ENCODE measurements at places on chromosomes 6 and 20.

GRCh38 chr20:22465622-22466446, 118.5 kb downstream of the FOXA2 start:
- no peak for DNase-seq

DNA sequence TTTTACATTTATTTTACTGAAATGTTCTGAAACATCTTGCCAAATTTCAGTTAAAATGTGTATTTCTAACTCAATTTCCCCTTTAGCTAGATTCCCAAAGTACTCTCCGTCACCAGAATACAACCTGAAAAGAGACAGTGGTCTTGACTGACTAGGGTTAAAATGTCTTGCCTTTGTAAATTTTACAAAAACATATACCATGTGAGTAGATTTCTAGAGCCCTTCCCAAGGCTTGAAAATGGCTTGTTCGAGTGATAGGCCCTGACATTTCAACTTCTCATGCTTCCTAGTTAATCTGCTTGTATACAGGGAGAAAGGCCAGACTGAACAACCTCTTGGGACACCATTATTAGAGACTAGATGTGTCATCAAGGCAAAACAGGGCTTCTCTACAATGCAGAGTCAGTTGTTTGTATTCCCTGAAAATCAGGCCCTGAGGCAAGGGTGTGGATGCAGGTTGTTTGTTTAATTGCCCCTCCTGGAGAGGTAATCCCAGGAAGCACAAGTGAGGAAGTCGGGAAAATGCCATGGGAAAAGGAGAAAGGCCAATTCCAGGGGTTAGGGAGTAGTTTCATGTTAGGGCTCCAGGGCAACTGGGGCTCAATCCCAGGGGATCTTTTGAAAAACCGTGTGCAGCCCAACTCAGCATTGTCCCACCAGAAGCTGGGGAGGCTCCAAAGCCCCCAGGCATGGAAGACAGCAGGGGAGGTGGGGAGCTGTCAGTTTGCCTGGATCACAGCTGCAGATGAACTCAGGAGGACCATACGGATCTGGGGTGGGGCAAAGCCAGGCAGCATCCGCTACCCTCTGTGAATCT, 11.6 kb upstream of the TFB1M start:
- no peak for DNase-seq

GRCh38 chr6:16238963-16239797, 793 bp downstream of the GMPR start:
- peak; percentile 91 for DNase-seq

DNA sequence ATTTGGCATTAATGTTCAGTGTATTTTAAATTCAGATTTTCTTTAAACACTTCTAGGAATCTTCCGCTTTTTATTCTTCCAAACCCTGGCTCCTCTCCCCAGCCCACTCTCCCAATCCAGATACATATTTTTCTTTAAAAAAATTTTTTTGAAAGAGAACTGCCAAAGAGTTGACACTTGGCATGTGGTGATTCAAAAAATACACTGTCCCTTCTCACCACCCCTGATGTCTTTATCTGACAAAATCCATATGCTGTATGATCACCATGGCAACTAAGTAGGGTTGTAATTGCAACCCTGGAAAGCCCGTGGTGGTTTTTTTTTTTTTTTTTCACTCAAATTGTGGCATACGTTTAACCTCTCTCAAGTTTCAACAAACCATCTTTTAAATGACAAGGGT, 355.8 kb upstream of the SASH1 start:
- DNase-seq = no peak

- no peak for DNase-seq
These were observed 128.5 kb downstream of the HFE start for GRCh38 chr6:26215585-26216358.

DNA sequence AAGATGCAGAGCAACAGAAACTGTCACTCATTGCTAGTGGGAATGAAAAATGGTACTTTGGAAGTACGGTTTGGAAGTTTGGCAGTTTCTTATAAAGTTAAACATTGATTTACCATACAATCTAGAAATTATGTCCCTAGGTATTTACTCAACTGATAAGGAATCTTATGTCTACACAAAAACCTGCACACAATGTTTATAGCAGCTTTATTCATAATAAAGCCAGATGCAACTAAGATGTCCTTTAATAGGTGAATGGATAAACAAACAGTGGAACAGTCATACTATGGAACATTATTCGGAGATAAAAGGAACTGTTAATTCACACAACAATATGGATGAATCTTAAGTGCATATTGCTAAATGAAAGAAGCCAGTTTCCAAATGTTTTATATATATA, 96.2 kb upstream of the SIRPA start:
- DNase-seq = no peak

GRCh38 chr6:10522929-10523573, 1.9 kb downstream of the GCNT2 start:
- no peak for DNase-seq

- no peak for DNase-seq
These were observed 69.3 kb downstream of the MDN1 start for GRCh38 chr6:89750338-89750737.

GRCh38 chr20:16864069-16864468, 115.9 kb downstream of the OTOR start:
- peak; percentile 61 for DNase-seq

- DNase-seq = no peak
These were observed 161.0 kb downstream of the COL12A1 start for GRCh38 chr6:75044846-75045245.

DNA sequence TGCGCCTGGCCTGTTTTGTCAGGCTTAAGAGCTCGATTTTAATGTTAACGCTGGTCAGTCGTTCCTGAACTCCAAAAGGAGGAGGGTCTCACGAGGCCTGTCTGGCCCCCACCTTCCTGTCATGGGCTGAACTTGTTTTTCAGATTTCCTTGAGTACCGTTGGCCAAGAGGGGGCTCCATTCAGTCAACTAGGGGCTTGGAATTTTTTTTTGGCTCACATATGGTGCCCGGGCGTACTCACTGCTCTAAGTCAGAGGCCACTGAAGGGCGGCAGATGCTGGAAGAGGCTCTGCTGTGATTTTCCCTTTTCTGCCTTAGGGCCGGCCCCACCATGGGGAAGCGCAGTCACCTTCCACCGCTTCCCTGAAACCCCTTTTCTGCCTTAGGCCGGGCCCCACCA, 6.9 kb upstream of the BIRC7 start:
- DNase-seq = no peak

GRCh38 chr20:51828762-51829161, 26.4 kb upstream of the SALL4 start:
- peak; percentile 45 for DNase-seq

DNA sequence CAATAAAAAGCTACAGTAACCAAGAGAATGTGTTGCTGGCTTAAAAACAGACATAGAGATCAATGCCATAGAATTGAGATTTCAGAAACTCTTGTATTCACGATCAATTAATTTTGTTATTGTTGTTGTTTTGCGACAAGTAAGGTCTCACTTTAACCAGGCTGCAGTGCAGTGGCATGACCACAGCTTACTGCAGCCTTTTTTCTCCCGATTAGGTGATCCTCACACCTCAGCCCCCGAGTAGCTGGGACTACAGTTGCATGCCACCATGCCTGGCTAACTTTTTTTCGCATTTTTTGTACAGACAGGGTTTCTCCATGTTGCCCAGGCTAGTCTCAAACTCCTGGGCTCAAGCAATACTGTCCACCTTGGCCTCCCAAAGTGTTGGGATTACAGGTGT, 42.2 kb downstream of the RANBP9 start:
- no peak for DNase-seq

GRCh38 chr6:34360556-34360955, 31.9 kb downstream of the NUDT3 start:
- DNase-seq = no peak

DNA sequence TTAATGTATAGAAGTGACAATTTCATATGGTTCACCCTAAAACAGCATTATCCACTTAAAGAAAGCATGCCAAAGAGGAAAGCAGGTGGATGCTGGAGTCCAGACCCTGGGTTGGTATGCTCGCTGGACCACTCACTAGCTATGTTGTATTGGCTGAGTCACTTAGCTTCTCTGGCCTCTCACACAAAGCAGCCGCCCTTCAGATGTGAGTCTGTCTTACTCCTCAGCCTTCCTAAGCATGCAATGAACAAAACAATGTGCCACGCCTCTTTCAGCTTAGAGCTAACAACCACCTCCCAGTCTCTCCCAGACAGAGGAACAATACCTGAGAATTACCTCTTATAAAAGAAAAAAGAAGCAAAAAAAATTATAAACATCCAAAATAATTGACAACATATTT, 29.4 kb downstream of the SIM1 start:
- no peak for DNase-seq

Data from aorta (tissue), 5 donors.